ENCODE measurements at places on chromosomes 13 and 19.

GRCh38 chr13:76297331-76297730 is 588.9 kb downstream of the KCTD12 start:
- DNase-seq = no peak

- DNase-seq = peak; percentile 24
These were observed 9.4 kb downstream of the SAMD4B start for GRCh38 chr19:39351537-39352064.

DNA sequence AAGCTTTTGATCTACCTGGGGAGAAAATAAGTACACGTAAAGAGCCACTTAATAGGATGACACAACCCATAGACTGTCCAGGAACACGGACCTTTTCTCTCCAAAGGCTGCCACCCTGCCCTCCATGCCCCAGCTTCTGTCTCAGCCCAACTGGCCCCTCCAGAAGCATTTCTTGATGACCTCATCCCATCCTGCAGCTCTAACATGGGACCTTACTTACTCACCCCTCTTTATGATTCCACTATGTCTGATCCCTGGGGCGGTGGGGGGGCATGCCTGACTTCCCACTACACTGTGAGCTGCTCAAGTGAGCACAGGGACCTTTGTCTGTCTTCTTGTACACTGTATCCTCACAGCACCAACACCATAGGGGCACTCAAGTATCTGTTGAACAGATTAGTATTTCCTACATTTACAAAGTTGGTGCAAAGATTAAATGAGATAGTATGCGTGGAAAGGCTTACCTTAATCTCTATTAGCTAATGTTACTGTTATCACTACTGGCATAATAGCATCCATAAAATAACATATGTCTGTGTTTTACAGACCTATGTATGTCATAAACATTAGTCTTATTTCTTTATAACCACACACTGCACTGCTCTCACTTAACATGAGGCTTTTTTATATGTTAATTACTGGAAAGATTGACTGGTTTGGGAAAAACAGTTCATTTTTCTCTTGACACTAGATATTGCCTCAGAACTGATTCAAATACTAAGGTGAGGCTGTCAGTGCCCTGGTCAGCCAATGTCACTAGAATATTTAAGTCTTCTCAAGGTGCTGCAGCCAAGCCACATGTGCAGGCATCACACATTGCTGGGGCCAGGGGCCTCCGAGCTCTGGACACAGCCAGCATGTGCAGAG is 100.9 kb downstream of the FOXO1 start:
- DNase-seq = no peak

DNA sequence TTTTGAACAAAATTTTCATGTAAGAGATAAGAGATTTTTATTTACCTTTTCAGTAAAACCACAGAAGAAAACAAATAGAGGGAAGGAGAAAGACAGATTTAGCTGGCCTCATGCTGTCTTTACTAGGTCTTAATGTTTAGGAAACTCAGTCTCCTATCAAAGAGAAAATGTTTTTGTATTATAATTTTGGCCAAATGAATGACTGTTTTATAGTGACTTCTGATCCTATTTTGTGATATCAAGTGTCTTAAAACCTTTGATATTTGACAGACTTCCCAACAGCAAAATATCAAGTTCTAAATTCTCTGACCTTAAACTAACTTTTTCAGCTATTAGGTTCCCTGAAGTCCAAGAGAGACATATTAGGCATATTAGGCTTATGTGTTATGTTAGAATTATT is 27.0 kb downstream of the CRYL1 start:
- DNase-seq = no peak

Measured in fibroblast of skin of right quadriceps (primary cell).